Renal cortex interstitium (tissue), 15 donors: ENCODE measurements at places on chromosomes 13 and 19. TPM values are rescaled to one million over a fixed set of nuclear protein-coding genes. Genes with fewer than 3 reads are reported as not detected.

Gene F2RL3
- polyA plus RNA-seq = 1.4 TPM

Gene ZNF285
- 12.1 TPM for polyA plus RNA-seq

Gene SERTM1
- polyA plus RNA-seq = 0.45 TPM

Gene PRR19
- polyA plus RNA-seq = 1.3 TPM

Gene NOTCH3
- polyA plus RNA-seq = 96.0 TPM

Gene SHISA7
- polyA plus RNA-seq = 0.09 TPM

Gene PABPC3
- 1.7 TPM for polyA plus RNA-seq

Gene CCDC70
- polyA plus RNA-seq = not detected

Gene DKKL1
- 5.1 TPM for polyA plus RNA-seq
